Stimulated activated CD8-positive, alpha-beta memory T cell treated with anti-CD3 and anti-CD28 coated beads, Interleukin-7, amount 100 ng/mL, for 48 hours (primary cell): ENCODE measurements at places on chromosomes 11 and 22.
A peak's percentile ranks its signal among the peaks of the same experiment; 100 is the strongest.

- no peak for DNase-seq
These were observed 2.1 kb downstream of the ARHGEF12 start for GRCh38 chr11:120338107-120338933.

DNA sequence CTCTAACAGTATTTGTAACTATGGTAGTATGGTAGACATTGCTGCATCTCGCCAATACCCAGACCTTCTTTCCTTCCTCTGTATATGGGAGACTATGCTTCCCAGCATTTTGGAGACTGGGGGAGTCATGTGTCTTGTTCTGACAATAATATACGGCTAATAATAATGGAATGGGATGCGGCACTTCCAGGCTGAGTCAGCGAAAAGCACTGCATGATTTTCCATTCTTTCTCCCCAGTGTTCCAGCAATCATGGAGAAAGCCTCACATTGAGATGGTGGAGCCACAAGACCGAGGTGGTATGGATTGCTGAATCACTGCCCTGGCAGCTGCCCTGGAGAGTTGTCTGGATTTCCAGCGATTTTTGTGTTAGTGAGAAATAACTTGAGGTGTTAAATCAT, 77.1 kb upstream of the FIBIN start:
- DNase-seq = no peak

GRCh38 chr11:3969613-3970012, 114.1 kb downstream of the STIM1 start:
- DNase-seq = no peak

DNA sequence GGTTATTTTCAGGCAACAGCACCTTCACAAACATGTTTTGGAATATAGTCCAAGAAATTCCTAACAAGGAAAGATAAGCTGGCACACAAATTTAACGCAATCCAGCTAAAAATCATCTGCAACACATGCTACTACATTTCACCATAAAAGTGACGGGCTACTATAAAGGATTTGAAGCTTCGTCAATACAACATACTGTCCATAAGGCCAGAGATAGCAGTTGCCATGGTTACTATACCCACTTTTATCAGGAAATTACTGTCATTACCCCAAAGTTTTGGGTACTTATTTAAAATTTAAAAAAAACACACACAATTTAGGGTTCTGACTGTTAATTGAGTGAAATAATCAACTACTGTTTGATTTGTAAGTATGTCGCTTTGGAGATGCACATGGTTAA, 6.9 kb downstream of the PHF21A start:
- no peak for DNase-seq

DNA sequence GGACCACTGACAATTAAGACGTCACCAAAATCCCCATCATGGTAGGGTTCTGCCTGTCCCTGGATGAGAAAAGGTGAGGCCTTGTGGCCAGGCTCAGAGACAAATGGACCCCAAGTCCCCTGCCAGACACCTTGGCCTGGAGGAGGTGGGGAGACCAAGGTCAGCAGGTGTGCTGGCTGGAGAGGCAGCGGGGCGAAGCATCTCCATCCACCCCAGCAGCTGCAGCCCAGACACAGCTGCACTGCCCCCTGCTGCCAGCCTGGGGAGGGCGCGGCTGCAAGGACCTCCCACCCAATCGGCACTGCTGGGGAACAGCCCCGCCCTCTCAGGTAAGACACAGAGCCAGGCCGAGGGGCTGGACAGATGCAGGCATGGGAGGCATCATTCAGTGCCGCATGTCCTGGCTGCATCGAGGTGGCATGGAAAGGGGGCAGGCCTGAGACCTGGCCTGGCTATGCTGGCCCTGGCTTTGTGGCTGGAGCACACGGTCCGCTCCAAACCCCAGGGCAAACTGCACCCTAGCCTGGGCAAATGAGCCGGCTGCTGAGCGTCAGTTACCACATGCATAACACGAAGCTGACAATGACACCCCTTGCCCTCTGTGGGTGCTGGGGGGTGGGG, 12.2 kb upstream of the MFNG start:
- peak; percentile 41 for DNase-seq
